ENCODE measurements at places on chromosomes 13 and 19. TPM values are rescaled to one million over a fixed set of nuclear protein-coding genes. Genes with fewer than 3 reads are reported as not detected.

The DENND1C gene
- not detected for total RNA-seq

DNA sequence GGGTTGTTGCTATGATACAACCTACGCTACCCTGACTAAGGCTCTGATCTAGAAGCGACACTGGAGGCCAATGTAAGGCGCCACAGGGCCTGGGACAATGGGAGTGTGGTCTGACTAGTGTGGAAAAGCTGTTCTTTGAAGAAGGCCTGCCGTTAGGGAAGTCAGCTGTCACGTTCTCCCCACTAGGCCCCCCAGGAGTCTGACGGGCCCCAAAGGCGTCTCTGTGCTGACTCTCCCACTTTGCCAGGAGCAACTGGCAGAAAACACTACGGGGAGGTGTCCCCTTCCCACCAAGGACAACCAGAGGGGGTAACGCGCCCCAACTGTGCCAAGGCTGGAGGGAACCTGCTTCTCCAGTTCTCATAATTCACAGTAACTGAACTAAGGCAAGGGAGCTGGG is 25.3 kb upstream of the EIF3G start:
- no peak for DNase-seq
- no peak overlapping the region for H3K27ac ChIP-seq
- H3K4me1 ChIP-seq = no peaks in the 10 kb centered on the region
- peaks cover 37% of the 10 kb centered on the region for H3K36me3 ChIP-seq

The EDDM13 gene
- total RNA-seq = not detected

GRCh38 chr19:41771410-41771809 is 16.1 kb downstream of the CEACAM6 start:
- no peak for DNase-seq
- H3K4me3 ChIP-seq = no peak overlapping the region
- no peaks in the 10 kb centered on the region for H3K4me1 ChIP-seq
- no peak overlapping the region for H3K27ac ChIP-seq
- H3K27me3 ChIP-seq = peaks cover 21% of the 10 kb centered on the region

- no peak overlapping the region for H3K4me3 ChIP-seq
- peaks cover 54% of the 10 kb centered on the region for H3K36me3 ChIP-seq
- DNase-seq = no peak
- H3K4me1 ChIP-seq = peaks cover 21% of the 10 kb centered on the region
- peak overlapping the region; percentile 64 for H3K27ac ChIP-seq
These were observed 6.3 kb downstream of the TEAD2 start for GRCh38 chr19:49355909-49356353.

The LGI4 gene
- total RNA-seq = 0.32 TPM

DNA sequence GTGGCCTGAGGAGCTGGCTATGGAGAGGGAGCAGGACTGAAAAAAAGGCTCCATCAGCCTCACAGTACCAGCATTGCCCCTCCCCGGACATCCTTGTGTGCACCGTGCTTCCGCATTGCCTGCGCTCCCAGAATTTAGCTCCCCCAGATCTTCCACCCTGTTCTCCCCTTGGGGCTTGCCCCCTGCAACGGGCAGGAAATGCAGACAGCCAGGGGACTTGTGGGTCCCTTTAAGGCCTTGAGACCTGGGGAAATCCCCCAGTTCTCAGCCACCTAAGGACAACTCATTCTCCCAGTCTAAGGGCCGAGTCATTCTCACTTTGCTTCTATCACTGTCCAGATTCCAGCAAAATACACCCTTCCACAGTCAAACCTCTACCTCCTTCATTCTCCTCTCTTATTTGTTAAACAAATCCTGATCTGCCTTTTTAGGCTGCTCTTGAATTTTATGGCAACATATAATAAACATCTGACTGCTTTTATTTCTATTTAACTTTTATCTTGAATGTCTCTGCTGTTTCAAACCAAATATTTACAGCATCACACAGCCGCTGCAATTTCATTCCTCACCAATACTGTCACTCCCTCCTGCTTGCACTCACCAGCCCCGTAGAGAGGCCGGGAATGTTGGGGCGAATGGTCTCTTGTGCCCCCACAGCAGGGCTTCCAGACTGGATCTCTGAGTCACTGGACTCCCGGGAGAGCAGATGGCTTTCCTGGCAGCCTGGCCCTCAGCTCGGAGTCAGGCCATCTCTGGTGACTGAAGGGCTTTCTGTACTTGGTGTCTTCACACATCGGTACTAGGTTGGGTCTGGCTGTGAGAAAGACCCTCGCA is 221.9 kb downstream of the TSHZ3 start:
- H3K4me1 ChIP-seq = peaks cover 41% of the 10 kb centered on the region
- peak overlapping the region; percentile 64 for H3K4me3 ChIP-seq
- H3K27me3 ChIP-seq = no peaks in the 10 kb centered on the region
- peak overlapping the region; percentile 99 for H3K27ac ChIP-seq

Data from osteocyte (in vitro differentiated cells).